ENCODE measurements at places on chromosomes 3 and 15.

DNA sequence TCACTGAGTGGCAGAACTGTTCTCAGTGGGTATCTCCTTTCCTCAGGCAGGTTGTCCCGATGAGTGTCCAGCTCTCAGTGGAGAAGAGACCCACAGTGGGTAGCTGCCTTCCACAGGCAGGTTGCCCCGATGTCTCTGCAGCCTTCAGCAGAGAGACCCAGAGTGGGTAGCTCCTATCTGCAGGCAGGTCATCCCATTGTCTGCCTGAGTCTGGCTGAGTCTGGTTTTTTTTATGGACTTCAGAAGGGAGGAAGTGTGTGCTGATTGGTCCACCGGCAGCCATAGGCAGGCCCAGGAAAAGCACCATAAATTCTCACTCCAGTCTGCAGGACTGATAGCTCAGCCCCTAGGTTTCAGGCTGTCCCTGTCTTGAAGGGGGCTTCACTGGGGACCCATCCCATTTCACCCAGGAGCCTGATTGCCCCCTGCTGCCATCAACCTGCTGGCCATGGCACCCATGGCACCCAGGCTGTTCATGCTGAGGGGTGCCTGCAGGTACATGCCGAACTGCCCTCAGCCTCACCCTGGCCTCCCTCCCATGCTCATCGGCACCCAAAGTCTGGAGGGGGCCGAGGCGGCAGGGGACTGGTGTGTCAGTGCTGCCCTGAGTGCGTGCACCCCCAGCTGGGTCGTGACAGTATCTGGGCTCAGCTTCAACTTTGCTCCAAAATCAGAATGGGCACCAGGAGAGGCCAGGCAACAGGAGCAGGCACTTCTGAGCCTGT, 3.6 kb upstream of the LIMD1 start:
- DNase-seq: no peak

- DNase-seq: no peak
Observed at GRCh38 chr3:178562947-178563232, 26.7 kb downstream of the KCNMB2 start.

GRCh38 chr3:14804835-14805780, 13.7 kb upstream of the FGD5 start:
- DNase-seq: no peak

- no peak for DNase-seq
Observed at GRCh38 chr15:59360305-59360704, 12.4 kb downstream of the MYO1E start.

DNA sequence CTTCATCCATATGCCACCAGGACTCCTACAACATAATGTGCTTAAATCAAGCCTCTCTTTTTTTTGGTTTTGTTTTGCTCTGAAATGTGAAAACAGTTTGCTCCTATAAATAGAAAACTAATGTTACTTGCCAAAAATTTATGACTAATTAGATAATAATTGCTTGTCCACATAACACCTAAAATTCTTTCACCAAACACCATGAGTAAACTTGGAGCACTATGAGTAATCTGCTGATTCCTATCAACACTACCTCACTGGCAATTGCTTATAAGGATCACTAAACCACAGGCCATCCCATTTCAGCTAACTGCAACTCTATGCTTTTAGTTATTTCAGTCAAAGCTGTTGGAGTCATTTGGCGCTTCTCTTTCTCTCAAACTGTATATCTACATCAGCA, 252.7 kb downstream of the EPHA3 start:
- no peak for DNase-seq

DNA sequence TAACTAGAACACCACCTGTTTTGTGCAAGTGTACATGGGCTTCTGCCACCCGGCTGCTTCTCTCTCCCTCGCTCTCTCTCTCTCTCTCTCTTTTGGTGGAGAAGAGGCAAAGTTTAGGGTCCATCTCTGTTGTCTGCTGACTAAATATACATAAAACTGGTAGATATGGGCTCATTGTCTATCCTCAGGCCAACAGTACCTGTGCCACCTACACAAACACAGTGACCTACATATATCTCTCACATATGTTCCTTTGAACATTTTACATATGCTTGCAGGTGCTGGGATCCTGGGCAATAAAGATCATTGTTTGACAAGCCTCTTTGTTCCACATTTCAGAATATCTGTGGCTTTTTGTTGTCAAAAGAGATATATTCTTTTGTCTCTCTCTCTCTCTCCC, 256.3 kb upstream of the KCNH8 start:
- DNase-seq: no peak

- DNase-seq: no peak
Observed at GRCh38 chr3:149898771-149899170, 71.9 kb downstream of the PFN2 start.

- DNase-seq: no peak
Observed at GRCh38 chr3:14552717-14553116, 12.6 kb upstream of the GRIP2 start.

DNA sequence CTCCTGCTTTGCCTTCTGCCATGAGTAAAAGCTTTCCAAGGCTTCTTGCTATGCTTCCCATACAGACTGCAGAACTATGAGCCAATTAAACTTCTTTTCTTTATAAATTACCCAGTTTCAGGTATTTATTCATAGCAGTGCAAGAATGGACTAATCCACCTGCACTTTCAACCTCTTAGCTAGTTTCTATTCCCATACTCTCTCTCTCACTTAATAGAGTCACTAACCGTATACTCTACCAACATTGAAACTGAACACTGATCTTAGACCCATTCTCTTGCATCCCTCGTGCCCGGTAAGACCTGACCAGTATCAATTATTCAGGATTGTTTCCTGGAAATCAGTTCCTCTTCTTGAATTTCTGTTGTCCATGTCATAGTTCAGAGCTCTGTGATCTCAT, 92.7 kb upstream of the TMC3 start:
- no peak for DNase-seq

GRCh38 chr3:52237006-52237656, 1.8 kb downstream of the TWF2 start:
- DNase-seq: no peak

DNA sequence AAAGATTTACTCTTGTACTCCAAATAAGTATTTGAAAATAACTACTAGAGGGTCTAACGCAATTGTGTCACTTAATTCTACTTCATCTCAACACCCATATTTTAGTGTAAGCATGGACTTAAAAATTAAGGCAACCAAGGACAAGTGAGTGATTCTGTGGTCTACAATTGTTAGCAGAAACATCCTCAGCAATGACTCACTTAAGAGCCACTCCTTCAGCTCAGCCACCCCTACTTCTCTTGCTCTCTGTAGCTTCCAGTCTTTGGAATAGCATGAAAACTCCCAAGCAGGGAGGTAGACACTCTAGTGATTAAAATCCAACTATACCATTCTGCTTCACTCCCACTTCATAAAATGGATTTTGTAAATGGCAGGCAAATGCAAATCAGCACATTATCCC, 116.0 kb upstream of the LRRN1 start:
- no peak for DNase-seq

- no peak for DNase-seq
Observed at GRCh38 chr15:101441696-101442095, 47.8 kb downstream of the PCSK6 start.

GRCh38 chr3:7393944-7394605, 533.2 kb downstream of the GRM7 start:
- no peak for DNase-seq

DNA sequence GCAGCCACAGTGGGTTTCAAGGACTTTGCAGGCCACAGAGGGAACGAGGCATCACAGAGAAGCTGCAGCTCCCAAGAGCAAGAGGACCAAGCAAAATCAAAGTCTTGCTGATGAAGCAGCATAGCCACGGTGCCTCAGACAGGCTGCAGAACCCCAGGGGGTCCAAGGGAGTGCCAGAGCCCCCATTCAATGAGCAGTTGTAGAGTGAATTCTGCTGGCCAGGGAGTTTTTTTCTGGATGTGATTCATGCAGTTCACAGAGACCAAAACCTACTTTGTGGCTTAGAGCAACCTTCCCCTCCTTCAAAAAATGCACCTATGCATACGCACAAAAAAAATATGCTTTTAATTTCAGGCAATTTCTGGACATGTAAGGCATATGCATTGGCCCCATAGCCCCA, 409.0 kb downstream of the VPS13C start:
- DNase-seq: no peak

DNA sequence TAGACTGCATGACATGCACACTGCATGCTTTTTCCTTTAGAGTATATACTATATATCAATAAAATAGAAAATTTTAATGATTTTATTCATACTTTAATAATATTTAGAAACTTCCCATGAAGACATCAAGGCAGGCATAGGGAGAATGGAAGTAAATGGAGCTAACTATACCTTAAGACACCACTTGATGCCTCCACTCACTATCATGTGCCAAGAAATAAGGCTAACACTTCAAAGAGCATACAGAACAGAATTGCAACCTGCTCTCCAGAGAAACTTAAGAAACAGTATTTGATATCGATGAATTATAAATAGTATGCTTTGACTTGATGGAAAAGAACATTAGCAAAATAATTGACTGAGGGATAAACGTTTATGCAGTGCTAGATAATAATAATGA, 192.6 kb upstream of the MBNL1 start:
- no peak for DNase-seq

DNA sequence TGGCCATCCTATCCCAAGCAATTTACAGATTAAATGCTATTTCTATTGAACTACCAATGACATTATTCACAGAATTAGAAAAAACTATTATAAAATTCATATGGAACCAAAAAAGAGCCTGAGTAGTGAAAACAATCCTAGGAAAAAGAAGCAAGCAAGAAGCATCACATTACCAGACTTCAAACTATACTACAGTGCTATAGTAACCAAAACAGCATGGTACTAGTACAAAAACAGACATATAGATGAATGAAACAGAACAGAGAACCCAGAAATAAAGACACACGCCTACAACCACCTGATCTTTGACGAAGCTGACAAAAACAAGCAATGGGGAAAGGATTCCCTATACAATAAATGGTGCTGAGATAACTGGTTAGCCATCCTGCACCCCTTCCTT, 152.2 kb downstream of the TNIK start:
- DNase-seq: no peak

DNA sequence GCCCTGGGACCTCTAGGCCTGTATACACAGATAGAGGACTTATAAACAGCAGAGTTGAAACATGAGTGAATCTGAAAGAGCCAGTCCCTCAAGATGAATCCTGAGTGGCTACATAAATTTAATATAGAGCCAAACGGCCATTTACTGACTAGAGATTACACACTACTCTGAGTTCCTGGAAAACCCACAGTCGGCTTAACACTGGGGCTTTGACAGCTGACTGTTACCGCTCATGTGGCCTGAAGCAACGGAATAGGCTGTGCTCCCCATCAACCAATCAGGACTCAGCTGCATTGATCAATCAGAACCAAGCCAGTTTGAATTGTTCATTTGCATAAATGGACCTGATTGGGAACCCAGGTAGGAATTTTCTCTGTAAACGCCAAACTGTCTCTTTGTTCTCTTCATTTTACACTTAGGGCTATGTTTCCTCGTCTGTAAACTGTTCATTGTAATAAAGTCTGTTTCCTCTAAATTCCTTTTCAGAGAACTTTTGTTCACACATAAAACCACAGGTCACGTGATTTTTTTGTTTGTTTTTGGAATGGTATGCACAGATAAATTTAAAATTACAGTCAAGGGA, 40.5 kb downstream of the CCNL1 start:
- no peak for DNase-seq

GRCh38 chr15:101498717-101499480, 9.4 kb upstream of the PCSK6 start:
- DNase-seq: no peak

- DNase-seq: no peak
Observed at GRCh38 chr3:128873244-128874022, 6.0 kb upstream of the ACAD9 start.

DNA sequence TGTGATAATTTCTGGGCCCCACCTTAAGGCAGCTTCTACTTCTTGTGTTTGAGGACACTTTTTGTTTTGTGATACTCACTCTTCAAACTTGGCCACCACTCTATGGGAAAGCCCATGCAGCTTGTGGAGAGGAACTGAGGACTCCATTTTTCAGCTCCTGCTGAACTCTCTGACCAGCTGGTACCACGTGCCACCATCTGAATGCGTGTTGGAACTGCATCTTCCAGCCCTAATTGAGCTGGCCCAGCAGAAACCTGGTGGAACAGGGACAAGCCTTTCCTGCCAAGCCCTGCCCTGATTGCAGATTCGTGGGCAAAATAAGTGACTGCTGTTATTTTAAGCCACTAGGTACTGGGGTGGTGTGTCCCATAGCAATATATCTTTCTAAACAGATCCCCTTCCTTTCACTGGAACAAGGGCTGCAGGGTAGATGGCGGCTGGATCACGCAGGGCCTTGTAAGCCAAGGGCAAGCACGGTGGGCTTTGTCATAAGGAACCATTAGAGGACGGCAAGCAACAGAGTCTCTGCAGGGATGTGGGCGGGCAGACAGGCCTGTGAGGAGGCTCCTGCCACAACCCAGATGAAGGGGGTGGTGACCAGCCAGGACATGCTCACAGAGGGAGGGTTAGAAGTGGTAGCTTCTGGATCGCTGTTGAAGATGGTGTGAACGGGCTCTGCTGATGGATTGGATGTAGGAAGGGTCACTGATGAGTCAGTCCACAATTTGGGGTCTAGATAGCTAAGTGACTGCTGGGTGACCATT, 9.5 kb downstream of the H1-8 start:
- no peak for DNase-seq

GRCh38 chr3:42377681-42378080, 32.7 kb downstream of the LYZL4 start:
- DNase-seq: no peak

DNA sequence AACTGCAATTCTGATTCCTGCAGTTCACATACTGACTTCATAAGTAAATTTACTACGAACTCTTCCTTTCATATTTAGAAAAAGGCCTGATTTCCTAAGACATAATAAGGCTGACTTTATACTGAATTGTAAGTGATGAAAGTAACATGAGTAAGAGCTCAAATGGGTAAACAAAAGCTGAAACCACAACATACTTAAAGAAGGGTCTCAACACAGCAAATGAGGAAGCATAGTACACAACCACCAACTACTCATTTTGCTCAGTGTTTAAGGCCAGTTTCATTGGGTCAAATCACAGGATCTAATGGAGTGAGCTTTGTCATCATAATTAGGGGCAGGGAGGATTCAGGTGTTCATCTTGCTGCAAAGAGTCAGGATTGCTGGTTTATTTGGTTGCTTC, 81.4 kb downstream of the SETD2 start:
- DNase-seq: no peak

DNA sequence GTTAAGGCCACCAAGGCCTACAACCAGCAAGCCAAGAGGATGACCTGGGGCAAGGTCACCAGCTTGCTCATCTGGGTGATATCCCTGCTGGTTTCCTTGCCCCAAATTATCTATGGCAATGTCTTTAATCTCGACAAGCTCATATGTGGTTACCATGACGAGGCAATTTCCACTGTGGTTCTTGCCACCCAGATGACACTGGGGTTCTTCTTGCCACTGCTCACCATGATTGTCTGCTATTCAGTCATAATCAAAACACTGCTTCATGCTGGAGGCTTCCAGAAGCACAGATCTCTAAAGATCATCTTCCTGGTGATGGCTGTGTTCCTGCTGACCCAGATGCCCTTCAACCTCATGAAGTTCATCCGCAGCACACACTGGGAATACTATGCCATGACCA, 3.6 kb downstream of the CXCR6 start:
- DNase-seq: no peak

Measured in GM12892 (cell line).